Stimulated activated CD8-positive, alpha-beta memory T cell treated with anti-CD3 and anti-CD28 coated beads, Interleukin-7, amount 100 ng/mL, for 4 hours (primary cell): ENCODE measurements at places on chromosomes 6 and 20.

DNA sequence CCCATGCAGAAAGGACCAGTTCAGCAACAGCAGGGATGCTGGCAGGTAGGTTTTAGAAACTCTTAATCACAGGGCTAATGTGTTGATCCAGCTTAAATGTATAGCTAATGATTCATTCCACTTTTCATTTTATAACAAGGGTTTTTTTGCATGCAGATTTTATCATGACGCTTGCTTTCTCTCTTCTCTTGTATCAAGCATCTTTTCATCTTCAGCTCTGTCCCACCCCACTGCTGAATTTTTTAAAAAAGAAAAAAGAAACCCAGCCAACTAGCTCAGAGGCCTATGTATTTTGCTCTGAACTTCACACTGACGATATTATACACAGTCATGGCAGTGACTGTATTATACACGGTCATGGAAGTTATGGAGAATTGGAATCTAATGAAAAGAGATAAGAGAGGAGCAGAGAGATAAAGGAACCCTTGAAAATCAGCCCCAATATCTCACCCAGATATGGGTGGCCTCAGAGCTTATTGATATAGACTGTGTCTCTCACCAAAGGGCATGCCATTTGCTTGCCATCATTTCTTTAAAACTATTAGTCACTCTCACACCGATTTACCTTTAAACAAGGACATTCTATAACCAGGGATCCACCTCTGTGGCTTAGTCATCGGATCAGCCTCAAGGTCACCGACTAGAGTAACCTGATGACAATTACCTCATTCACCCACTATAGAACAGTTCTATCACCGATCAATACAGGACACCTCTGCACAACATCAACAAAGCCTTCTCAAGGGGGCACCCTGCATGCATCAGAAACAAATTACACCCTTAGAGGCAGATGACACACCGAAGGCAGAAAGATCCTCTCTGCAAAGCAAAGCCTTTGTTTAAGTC lies 222.0 kb downstream of the ATXN1 start:
- DNase-seq = no peak

- no peak for DNase-seq
Observed at GRCh38 chr6:161091151-161091550, 99.6 kb downstream of the MAP3K4 start.

- DNase-seq = no peak
Observed at GRCh38 chr6:148765898-148766808, 19.3 kb downstream of the UST start.

DNA sequence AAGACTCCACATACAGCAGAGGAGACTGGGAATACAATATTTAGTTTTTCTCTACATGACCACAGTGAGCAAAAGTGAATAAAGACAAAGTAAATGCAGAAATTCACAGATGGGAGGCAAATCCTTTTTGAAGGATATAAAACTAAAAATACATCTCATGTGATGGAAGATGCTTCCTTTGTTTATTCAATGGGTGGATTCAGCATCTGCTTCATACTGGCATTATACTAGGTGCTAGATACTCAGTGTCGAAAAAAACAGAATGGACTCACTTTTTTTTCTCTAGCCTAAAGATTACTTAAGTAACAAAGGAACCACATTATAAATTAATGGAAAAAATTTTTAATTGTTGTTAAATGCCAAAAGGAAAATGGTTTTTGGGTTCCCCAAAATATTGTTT lies 216.2 kb downstream of the TRDN start:
- no peak for DNase-seq

- DNase-seq = no peak
Observed at GRCh38 chr6:55892749-55893357, 17.5 kb upstream of the BMP5 start.

DNA sequence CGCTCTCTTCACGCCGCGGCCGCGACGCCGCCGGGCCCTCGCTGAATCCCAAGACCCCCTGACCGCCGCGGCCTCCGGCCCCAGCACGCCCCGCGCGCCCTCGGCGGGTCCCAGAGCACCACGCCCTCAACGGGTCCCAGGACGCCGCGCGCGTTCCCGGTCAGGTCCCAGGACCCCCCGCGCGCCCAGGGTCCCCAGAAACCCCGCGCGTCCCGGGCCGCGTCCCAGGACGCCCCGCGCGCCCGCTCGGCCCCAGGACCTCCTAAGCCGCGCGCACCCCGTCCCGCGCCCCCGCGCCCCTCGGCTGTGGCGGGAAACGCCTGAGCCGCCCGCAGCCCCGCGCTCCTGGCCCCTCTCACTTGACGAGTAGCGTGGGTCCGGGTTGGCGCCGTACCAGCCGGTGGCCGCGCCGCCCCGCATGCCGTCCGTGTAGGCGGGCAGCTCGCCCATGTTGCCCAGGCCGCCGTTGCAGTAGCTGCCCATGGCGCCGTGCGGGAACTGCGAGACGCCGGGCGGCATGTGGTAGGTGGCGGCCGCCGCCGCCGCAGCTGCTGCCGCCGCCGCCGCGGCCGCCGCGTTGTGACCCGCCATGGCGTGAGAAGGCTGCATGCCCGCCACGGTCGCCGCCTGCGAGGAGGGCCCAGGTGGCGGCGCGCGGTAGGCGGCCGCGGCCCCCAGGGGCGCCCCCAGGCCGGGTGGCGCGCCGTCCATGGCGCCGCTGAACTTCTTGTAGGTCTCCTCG lies 556 bp downstream of the NKX2-4 start:
- no peak for DNase-seq

DNA sequence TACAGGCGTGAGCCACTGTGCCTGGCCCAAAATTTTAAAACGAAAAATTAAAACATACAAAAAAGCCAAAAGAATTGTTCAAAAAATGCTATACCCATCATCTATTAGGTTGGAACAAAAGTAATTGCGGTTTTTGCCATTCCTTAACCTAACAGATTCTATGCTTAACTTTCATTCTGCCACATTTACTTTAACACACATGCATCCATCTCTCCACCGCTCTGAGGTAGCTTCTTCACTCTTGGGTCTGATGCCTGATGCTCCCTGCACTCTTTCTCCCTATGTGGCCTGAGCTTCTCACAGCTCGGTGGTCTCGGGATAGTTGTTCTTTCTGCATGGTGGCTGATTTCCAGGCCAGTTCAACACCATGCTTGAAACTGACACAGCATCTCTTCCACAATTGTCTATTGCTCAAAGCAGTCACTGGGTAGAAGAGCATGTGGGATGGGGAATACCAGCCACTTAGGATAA lies 4.7 kb upstream of the MANBAL start:
- no peak for DNase-seq

DNA sequence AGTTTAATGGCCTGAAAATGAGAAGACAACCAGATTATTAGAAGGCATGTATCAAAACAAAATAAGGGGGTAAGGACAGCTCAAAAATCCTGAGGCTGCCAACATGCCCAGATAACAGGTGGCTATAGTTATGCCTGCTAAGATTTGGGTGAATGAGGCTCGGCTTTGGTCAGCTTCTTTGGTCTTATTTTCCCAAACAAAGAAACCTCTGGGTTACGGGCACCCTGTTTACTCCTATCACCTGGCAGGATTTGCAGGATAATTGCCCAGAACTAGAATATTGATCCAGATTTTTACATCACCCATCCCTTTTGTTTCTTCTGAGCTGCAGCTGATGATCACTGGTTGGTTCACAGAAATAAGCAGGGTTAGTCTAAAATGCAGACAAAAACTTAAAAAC lies 74.3 kb downstream of the SLC16A10 start:
- no peak for DNase-seq

GRCh38 chr6:162450358-162450757 lies 277.2 kb downstream of the PRKN start:
- DNase-seq = no peak

- no peak for DNase-seq
Observed at GRCh38 chr6:45174045-45174444, 154.1 kb upstream of the RUNX2 start.

GRCh38 chr6:169884158-169884557 lies 132.7 kb downstream of the ERMARD start:
- DNase-seq = no peak

GRCh38 chr6:19690325-19691075 lies 146.7 kb upstream of the ID4 start:
- no peak for DNase-seq

DNA sequence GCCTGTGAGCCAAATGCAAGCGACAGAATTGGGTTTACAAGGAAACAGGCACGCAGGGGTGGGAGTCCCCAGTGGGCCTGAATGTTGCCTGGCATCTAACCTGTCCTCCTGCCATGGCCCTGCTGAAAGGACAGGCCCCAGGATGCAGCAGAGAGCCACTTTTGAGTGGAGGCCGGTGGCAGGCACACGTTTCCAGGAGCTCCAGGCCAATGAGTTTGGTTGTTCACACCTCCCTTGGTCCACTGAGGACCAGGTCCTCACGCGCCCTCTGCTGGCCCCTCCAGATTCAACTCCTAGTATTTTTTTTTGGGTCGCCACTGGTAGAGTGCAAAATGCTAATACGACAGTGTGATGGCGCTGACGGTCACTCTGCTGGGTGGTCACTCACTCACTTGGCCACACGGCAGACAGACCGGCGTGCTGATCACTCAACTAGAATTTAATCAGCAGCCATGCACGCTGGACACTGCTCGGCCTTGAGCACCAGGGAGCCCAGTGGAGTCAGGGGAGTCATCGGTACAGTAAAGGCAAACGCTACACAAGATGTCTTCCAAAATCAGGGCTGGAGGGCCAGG lies 81.7 kb upstream of the NFATC2 start:
- peak; percentile 30 for DNase-seq

GRCh38 chr6:166490671-166491500 lies 95.6 kb downstream of the RAMACL start:
- DNase-seq = no peak

DNA sequence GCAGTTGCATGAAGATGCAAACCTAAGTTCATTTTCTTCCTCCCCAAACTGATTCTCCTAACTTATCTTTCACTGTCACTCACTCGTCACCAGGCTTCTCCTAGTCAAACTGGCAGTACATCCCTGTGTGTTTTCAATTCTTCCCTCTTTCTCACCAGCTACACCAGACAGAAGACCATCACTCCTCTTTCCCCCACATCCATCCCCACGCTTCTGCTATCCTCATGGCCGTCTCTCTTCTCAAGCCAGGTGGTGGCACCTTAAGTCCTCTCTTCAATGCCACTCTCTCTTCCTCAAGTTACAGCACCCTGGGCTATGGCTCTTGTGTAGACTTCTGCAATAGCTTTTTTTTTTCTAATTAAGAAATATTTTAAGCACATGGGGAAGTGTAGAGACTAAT lies 14.4 kb upstream of the TREM2 start:
- DNase-seq = no peak

GRCh38 chr20:6622041-6622440 lies 145.4 kb upstream of the BMP2 start:
- DNase-seq = no peak

- DNase-seq = no peak
Observed at GRCh38 chr20:5715071-5715841, 34.9 kb upstream of the SHLD1 start.

DNA sequence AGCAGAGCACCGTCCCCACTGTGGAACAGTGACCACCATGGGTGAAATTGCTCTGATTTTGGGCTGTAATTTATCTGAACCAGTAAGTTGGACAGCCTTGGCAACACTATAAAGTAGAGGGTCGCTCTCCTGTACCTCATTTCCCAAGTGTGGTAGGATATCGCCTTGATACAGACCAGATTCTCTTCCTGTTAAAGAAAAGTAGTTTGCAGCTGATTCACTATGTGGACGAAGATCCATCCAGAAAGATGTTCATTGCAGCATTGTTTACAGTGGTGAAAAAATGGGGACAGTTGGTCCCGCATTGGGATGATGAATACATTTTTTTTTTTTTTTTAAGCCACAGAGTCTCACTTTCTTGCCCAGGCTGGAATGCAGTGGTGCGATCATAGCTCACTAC lies 74.3 kb downstream of the SLX4IP start:
- no peak for DNase-seq

DNA sequence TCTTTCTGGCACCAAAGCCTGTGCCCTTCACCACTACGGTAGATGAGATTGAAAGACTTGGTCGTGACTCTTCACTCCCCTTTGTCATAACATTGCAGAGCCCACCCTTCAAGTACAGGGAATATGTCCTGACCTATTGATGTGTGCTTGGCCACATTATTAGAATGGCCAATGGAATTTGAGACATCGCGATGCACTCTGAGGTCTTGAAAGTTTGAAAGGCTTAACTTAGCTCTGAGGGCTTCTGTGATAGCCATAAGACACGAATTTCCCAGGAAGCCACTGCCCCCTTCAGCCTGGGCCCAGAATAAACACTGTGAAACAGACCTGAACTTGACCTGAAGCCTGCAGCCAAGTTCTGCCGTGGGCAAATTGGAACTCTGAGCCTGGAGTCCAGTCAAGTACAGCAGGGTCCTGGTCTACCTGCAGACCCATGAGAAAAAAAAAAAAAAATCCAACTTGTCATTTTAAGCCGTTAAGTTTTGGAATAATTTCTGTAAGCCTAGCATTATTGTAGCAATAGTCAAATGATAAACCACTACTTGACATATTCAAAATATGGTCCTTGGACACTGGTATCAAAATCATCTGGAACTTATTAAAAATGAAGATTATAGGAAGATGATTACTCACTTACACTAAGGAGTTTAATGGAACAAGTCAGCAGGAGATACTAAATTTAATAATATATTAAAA lies 36.9 kb upstream of the TRAF3IP2 start:
- DNase-seq = no peak

GRCh38 chr20:62305149-62305764 lies 2.5 kb downstream of the ADRM1 start:
- DNase-seq = no peak

DNA sequence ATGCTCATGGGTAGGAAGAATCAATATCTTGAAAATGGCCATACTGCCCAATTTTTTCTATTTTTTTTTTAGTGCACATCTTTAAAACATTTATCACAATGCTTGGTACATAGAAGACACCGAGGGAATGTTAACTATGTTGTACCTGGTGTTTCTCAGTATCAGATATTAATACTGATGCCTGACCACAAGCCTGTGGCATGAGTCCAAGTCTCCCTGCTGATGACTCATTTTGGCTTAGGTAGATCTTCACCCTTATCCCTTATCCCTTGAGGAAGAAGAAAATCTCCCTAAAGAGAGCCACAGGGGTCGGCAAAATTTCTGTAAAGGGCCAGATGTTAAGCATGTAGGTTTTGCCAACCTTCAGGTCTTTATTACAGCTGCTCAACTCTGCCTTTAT lies 14.5 kb downstream of the CD109 start:
- DNase-seq = no peak

DNA sequence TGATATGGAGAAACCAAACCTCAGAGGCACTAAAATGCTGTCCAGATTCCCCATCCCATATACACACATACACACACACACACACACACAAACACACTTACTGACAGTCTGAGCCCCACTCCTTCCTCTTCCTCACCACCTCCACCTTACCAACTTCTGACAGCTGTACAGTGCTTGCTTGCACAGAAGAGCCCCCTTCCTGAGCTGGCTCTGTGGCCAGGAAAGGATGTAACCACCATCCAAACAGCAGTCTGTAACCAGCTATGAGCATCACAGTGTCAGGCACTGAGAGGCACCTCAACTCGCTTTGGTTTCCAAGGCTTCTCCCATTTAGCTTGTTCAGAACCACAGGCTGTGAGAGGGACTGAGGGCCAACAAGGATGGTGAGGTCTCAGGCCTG lies 5.9 kb upstream of the C6orf136 start:
- no peak for DNase-seq

- no peak for DNase-seq
Observed at GRCh38 chr6:52227495-52227894, 16.8 kb downstream of the IL17F start.

- DNase-seq = no peak
Observed at GRCh38 chr20:59723607-59724456, 119.5 kb downstream of the PHACTR3 start.
